ENCODE measurements at places on chromosomes 4 and X.

DNA sequence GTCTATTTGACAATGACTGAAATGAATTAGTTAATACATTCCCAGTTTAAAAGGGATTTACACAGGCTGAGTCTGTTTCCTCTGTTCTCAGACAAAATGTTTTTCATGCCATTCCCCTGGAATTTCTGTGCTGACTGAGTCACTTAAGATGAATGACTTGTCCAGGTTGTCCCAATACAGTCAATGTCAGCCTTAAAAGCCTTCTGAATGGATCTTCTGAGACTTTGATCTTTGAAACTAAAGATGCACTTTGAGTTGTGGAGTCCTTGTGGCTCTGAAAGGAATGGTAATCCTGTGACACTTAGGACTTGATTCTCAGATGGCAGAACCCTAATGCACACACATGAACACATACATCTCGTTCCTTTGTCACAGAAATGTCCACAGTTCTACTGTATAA, 622.2 kb upstream of the GRID2 start:
- DNase-seq, result no peak

GRCh38 chrX:45850775-45851433, 650.2 kb upstream of the DIPK2B start:
- peak; percentile 6 for DNase-seq

DNA sequence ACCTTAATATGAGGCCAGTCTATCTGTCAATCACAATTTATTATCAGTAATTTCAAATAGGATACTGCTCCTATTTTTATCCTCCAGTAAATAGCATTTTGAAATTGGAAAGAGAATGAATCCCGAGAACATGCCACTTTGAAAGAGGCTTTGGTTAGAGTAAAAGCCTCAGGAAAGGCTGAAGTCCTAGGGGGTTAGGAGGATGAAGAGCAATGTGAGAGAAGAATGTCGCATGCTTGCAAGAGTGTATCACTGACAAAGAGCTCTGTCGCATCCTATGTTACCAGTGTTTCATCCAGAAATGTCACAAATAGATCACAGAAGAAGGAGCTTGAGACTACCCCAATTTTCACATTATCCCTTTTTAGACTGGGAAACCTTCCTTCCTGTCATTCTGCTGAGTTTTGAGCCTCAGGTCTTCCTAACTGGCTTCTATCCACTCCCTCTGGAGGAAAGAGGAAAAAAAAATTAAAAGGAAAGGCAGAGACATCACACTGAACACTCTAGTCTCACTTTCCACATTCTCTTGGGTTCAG, 39.8 kb downstream of the GPM6A start:
- no peak for DNase-seq

- no peak for DNase-seq
Observed at GRCh38 chr4:125421547-125421946, 106.8 kb downstream of the FAT4 start.

- DNase-seq, result no peak
Observed at GRCh38 chr4:95362906-95363558, 185.7 kb downstream of the UNC5C start.

GRCh38 chr4:74504212-74504611, 59.3 kb downstream of the AREG start:
- no peak for DNase-seq

DNA sequence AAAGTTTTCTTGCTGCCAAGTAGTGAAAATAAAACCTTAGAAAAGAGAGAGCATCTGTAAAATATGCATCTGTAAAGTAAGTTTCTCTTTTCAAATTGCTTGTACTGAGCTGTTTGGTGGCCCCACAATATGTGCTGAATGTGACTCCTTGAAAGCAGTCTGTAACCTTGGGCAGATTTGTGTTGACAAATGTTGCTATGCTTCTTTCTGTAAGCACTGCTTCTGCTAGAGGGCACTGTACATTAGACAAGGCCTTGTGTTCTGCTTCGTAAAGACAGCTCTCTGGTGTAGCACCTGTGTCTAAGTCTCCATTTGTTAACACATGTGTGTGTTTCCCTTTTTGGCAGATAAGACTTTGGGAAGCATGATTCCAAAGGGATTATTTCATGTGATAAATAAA, 56.6 kb upstream of the NRK start:
- no peak for DNase-seq

GRCh38 chr4:76198411-76199237, 15.0 kb downstream of the SCARB2 start:
- DNase-seq, result no peak

- no peak for DNase-seq
Observed at GRCh38 chr4:155972098-155972497, 18.4 kb upstream of the CTSO start.

- no peak for DNase-seq
Observed at GRCh38 chr4:80307183-80307735, 28.3 kb upstream of the CFAP299 start.

DNA sequence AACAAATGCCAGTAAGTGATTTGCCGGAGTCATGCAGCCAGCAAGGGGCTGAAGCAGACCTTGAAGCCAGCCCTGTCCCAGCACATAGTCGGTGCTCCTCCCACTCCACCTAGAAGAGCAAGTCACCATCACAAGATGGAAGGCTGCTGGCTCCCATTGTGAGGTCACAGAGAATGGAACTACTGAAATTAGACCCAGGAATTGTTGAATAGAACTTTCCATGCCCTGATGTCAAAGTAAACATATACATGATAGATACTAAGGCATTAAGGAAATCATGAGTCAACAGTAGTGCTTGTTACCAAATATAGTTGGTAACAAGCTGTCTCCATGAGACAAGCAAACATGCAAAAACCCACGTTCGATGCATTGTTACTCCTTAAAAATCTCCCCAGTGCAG, 177.1 kb upstream of the MID1 start:
- DNase-seq, result no peak

- no peak for DNase-seq
Observed at GRCh38 chr4:155780775-155781174, 22.0 kb downstream of the GUCY1B1 start.

GRCh38 chrX:56783450-56783831, 54.4 kb downstream of the NBDY start:
- DNase-seq, result no peak

DNA sequence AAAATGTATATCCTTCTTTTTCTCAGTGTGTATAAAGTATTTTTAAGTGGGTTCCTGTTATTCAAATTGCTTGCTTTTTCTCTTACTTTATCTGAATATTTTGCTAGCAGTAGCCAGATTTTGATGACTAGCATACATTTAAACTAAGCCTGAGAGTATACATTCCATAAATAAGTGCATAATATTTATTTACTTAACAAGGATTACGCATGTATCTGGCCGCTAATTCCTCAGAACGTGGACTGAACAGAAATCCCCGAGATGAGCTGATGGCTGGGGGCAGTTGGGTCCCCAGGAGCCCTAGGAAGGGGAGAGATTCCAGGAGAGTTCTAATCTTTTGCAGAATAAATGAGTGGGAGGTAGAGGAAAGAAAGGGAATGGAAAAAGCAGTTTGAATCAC, 91.0 kb downstream of the PHOX2B start:
- DNase-seq, result no peak

- peak; percentile 16 for DNase-seq
Observed at GRCh38 chrX:54786967-54787366, 11.1 kb downstream of the ITIH6 start.

GRCh38 chr4:128513664-128514484, 226.3 kb upstream of the PGRMC2 start:
- DNase-seq, result no peak

- no peak for DNase-seq
Observed at GRCh38 chr4:169720529-169720928, 37.2 kb downstream of the HPF1 start.

DNA sequence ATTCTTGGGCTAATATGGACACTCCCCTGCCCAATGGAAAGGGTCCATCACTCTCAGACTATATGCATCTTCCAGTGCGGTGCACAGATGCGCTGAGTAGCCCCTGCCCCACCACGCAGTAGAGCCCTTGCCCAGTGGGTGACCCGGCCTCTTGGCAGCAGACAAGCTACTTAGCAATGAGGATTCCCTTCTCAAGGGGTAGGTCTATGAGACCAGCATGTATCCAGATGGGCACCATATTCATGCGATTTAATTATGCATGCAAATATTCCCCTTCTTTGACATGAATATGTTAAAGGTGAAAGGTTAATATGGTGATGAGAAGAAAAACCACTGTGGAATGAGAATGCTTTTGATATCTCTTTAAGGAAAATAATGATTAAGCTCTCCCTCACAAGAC, 77.7 kb downstream of the ZNF827 start:
- DNase-seq, result no peak

All from stimulated activated CD4-positive, alpha-beta T cell treated with anti-CD3 and anti-CD28 coated beads, TNF-alpha, amount 100 ng/mL, for 24 hours (primary cell).